LoVo (cell line): ENCODE measurements at places on chromosomes 7 and 10.

- DNase-seq: no peak
These were observed 184.2 kb downstream of the MAD1L1 start for GRCh38 chr7:2048531-2048930.

DNA sequence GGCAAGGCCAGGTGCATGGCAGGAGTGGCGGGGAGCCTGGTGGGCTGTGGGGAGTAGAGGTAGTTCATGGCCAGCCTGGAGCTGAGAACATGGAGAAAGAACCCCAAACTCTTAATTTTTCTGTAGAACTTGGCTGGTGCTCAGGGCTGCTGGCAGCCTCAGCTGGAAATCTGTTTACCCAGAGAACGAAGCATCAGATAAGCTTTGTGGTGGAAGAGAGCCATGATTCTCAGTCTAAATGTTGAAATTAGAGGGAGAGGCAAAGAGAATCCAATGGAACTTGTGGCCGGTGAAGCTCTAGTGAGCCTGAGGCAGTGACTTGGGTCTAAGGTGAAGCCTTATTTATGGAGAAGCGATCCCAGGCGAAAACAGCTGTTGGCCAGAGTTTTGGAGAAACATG is 126.4 kb downstream of the CCDC3 start:
- DNase-seq: no peak

GRCh38 chr10:71532878-71533277 is 136.2 kb downstream of the CDH23 start:
- no peak for DNase-seq

DNA sequence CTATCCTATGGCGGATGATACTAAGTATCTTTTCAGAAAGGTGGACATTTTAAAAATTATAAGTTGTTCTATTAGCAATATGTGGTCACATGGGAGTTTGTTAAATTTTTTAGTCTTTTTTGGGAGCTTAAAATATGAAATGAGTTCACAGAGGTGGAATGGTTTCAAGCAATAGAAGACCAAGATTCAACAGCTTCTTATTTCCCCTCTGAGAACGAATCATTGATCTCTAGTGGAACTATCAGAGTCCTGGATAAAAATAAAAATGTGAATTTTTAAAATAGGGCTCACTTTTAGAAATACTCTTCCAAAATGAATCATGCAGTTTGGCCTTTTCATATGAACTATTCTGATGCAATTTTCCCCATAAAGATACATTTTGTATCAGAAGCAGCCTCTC is 467.7 kb upstream of the KLF6 start:
- DNase-seq: no peak

GRCh38 chr7:155066417-155066950 is 3.6 kb upstream of the HTR5A start:
- no peak for DNase-seq

DNA sequence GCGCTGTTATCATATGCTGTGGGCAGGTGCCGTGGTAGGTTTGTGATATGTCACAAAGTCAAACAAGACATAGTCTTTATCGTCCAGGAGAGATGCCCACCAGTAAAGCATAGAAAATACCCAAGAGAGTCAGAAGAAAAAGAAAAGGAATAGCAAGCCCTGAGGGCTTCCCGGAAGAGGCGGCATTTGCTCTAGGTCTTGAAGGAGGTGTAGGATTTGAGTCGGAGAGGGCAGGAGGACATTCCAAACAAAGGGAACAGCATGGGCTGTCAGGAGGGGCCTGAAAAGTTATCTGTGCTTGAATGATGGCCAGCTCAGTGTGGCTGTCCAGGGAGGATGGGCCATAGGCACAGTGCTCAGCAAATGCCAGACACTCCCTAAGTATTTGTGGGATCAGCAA is 42.2 kb downstream of the COL13A1 start:
- no peak for DNase-seq

GRCh38 chr10:127909716-127910463 is 3.0 kb downstream of the PTPRE start:
- no peak for DNase-seq

GRCh38 chr10:4786043-4786839 is 39.8 kb upstream of the AKR1E2 start:
- DNase-seq: no peak

DNA sequence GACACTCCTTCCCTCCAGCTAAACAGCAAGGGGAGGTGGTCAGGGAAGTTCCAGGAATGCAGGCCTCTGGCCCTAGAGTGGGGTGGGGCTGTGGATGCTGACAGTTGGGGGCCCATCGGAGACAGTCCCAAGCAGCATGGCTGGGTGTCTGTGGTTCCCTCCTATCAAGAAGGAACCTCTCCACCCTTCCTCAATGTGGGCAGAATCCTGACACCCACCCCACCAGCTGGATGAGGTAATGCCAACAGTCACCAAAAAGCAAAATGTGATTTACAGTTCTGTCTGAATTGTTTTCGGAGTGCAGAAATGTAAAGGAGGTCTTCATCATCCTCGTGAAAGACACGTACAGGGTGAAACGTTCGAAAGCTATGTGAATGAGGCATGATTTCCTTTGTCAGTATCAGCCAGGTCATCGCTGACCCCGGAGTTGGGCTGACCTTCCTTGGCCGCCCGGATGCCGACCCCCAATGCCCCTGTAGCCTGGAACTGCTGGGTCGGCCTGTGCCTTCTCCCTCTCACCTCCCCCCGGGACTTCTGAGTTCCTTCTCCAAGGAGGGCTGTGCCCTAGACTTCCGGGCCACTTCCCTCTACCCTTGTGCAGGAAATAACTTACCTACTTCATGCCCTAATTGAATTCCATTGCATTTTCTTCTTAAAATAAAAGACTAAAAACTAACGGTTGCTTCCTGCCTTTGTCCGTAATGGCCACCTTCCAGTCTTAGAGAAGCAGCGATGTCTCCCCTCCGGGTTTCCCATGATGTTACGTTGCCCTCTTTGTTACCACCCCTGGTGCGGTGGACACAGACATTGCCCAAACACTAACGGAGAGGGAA is 24.5 kb downstream of the FOXK1 start:
- DNase-seq: no peak

GRCh38 chr7:145978769-145979168 is 137.8 kb upstream of the CNTNAP2 start:
- no peak for DNase-seq

GRCh38 chr10:77605466-77605865 is 32.1 kb downstream of the KCNMA1 start:
- DNase-seq: no peak

DNA sequence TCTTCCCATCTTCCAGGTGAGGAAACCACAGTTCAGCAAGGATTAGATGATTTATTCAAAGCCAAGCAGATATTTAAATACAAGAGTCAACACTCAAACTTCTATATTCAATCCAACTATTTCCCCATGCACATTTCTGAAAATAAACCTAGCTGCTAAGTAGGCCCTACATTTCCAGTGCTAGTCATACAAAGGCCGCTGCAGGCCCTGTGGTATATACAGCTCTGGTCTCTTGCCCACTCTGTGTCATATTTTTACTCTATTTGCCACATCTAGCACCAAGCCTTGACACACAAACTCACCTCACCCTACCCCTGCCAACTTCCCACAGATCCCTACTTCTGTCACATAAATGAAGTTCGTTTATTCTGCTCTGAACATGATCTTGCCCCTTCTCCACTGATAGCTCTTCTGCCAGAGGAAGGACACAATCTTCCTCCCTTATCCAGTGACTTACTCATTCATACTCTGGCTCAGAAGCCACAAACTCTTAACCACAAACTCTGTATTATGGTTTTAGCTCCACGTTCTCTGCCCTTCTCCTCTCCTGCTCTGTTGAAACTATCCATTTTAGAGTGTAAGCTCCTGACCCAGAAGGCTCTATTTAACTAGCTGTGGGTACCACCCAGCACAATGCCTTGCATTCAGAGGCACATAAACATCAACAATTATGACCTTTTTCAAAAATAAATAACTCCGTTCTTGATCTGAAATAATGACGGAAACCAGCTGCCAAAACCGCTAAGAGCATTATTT is 180.7 kb downstream of the CPEB3 start:
- DNase-seq: no peak

- DNase-seq: no peak
These were observed 42.9 kb upstream of the CNPY1 start for GRCh38 chr7:155589001-155589980.

- no peak for DNase-seq
These were observed 13.3 kb downstream of the CYP2W1 start for GRCh38 chr7:996079-996872.
